Mammary epithelial cell (primary cell): ENCODE measurements at places on chromosomes 5 and 9. TPM values are rescaled to one million over a fixed set of nuclear protein-coding genes. Genes with fewer than 3 reads are reported as not detected.

- DNase-seq = no peak
Observed at GRCh38 chr5:22780756-22781155, 72.4 kb downstream of the CDH12 start.

Gene LHX6
- 7.9 and 22.3 TPM in 2 replicates for total RNA-seq

Gene LIFR
- 26.3 TPM for total RNA-seq

DNA sequence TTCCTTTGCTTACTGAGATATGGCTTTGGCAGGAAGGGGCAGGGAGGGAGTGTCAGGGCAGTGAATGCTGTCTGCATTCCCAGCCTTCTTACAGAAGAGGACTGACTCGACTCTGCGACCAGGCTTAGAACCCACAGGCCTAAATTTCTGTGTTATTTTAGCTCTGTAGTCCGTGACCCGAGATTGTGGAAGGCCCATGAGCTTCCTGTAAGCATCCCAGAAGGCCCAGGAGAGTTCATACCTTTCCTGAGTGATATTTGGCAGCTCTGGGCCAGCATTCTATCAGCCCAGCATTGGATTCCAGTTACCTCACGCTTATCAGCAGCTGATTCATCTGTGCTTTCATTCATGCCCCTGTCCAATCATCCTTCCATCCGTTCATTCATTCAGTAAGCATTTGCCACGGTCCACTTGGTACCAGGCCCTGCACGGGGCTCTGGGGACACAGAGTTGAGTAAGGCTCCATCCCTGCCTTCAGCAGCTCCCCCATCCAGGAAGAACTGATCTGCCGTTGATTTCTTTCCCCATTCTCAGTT is 28.2 kb upstream of the RPL26L1 start:
- DNase-seq = peak; percentile 54

Gene F12
- 5.7 TPM for total RNA-seq

Gene ARID3C
- total RNA-seq = not detected in 2 replicates

DNA sequence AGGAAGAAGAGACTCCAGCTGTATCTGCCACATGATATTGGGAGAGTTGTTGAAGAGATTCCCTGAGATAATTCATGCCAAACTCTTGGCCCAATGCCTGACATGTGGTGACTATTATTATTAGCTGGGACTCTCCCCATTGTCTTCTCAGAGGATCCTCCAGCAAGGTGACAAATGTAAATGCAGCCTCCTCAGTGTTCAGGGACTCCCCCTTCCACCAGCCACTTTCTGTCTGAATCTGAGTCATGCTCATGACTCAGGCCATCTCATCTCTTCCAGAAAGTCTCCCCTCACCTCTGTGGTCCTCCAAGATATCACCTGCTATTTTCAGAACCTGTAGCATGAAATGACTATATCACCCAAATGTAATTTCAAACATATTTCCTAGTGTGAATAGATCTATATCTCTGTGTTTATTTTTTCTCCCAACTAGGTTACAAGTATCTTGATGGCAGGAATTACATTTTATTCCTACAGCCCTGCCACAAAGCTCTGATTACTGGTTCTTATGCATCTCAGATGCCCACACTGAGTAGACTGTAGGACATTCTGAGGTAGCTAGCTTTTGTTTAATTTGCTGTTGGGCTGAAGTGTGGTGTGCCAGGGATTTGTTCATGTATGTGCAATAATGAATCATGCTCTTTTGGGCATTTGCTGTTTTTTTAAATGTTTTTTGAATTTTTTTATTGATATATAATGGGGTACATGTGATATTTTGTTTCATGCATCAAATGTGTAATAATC is 126.6 kb upstream of the IL12B start:
- peak; percentile 77 for DNase-seq

DNA sequence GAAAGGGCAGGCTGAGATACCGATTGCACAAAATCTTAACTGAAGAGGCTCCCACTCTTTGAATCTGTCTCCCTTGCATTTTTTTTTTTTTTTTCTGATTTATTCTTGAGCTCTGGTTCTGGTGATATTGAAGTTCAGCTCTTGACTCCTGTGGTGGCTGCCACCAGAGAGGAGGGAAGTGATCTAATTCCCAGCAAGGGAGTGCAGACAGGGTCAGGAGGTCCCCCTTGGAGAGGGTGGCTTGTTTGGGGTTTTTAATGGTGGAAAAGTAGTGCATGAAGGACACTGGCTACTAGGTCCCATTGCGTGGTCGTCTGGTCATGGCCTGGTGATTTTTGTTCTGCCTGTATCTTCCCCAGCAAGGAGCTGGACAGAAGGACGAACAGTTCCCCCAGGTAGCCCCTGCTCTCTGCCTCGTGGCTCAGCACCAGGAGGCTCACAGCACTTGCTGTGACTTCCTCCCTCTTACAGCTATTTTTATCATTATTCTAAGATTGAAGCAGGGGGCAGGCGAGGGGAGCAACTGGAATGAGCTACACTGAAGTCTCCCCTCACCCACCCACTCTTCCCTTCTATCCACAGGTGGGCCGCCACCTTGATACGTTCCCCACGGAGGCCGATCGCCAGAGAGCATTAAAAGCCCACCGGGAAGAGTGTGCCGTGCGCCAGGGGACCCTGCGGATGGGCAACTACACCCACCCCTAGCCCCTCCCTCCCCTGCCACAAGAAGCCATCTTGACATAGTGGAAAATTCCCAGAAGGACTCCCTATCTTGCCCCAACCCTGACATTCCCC is 10.4 kb upstream of the BARHL1 start:
- DNase-seq = no peak

- DNase-seq = no peak
Observed at GRCh38 chr9:120360046-120360445, 219.9 kb downstream of the CDK5RAP2 start.

DNA sequence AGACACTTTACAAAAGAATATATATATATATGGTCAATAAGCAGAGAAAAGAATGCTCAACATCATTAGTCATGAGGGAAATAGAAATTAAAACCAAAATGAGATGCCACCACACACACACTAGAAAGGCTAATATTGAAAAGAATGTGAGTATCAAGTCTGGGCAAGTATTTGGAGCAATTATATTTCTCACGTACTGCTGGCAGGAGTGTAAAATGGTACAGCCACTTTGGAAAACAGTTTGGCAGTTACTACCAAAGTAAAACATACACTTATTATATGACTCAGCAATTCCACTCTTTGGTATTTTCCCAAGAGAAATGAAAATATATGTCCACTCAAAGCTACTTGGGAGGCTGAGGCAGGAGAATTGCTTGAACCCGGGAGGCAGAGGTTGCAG is 29.8 kb downstream of the NEUROG1 start:
- DNase-seq = peak; percentile 93

DNA sequence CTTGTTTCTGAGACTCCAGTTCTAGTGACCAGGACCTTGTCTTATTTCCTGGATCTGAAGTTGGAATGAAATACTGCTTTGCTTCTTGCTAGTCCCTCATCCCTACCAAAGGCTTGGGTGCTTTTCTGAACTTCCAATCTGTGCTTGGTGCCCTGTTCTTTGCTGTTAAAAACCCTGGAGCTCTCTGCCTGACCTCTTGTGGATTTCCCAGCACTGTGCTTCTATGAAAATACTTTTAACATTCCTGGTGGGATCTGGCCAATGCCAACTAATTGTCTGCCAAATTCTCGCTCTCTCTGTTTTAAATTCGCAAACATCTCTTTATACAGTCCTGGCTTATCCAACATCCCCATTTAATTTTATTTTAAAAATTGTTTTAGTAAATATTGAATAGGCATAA is 26.7 kb upstream of the CSNK1G3 start:
- no peak for DNase-seq

Gene SCGB3A1
- total RNA-seq = not detected in 2 replicates

Gene TMEFF1
- 0.33 TPM for total RNA-seq

- no peak for DNase-seq
Observed at GRCh38 chr5:20347334-20347733, 359.3 kb upstream of the CDH18 start.

GRCh38 chr9:78144008-78144381 is 91.9 kb upstream of the CEP78 start:
- DNase-seq = no peak

- no peak for DNase-seq
Observed at GRCh38 chr9:120474591-120475243, 105.2 kb downstream of the CDK5RAP2 start.

Gene SLC27A4
- total RNA-seq = 35.2 TPM

- DNase-seq = no peak
Observed at GRCh38 chr5:44933686-44934085, 124.9 kb downstream of the MRPS30 start.

Gene HSPB3
- total RNA-seq = not detected

Gene FOXD4L6
- total RNA-seq = 1.0 TPM

Gene ABITRAM
- total RNA-seq = 13.0 TPM

GRCh38 chr5:172733131-172733973 is 37.6 kb downstream of the DUSP1 start:
- DNase-seq = peak; percentile 100

DNA sequence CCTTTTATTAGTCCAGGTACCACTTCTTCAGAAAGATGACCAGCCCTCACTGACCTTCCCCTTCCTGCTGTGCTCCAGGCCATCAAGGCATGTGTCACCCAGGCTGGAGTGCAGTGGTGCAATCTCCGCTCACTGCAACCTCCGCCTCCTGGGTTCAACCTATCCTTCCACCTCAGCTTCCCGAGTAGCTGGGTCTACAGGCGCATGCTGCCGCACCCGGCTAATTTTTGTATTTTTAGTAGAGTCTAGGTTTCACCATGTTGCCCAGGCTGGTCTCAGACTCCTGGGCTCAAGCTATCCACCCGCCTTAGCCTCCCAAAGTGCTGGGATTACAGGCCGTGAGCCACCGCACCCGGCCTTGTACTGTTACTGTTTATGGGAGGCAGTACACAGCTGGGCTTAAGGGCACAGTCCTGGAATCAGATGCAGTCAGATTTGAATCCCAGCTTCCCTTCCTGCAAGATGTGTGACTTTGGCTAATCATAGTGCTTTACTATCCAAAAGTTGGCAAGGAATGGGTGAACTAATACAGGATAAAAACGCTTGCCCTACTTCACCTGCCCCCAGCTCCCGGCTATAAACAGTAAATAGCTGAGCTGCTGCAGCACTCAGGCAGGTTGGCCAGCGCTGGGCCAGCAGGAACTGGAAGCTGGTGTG is 483 bp upstream of the EIF4EBP3 start:
- DNase-seq = no peak

DNA sequence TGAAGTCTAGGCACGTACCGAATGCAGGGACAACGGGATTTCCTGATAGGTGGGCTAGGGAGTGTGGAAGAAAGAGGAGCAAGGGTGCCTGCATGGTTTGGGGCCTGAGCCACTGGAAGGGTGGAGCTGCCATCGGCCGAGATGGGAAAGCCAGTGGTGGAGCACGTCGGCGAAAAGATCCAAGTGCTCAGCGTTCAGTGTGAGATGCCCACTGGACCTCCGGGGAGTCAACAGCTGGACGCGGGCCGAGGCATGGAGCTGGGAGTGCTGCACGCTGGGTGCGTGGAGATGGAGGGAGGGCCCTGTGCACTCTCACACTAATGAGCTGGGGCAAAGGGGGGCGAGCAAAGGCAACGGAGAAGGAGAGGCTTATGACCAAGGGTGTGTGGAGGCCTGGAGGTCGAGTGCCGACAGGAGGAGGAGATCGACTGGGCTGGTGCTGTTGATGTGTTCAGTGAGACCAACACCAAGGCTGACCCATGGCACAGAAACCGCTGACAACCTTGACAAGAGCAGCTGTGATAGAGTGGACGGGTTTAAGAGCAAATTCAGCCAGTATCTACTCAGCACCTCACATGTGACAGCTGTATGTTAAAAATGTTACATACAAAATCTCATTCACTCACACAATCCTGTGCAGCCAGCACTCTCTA is 85.7 kb downstream of the STK10 start:
- DNase-seq = no peak

DNA sequence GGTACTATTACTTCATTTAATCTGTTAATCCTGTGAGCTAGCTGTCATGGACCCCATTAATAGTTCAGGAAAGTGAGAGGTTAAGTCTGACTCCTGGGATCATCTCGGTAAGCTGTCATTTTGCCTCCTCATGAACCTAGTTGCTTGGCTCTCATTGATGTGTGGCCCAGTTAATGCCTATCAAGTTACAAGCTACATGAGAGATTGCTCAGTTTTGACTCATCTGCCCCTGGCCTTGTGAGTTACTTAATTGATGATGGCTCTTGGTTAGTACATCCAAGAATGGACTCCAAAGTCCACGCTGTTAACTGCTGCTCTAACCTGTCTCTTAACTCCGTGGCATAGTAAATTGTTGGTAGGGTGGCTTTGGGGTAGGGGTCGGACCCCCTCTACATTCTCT is 23.9 kb downstream of the LARP1 start:
- DNase-seq = peak; percentile 84
